Activated naive CD4-positive, alpha-beta T cell treated with anti-CD3 and anti-CD28 coated beads, Interleukin-2, amount 50 U/mL, for 16 hours (primary cell): ENCODE measurements at places on chromosomes 3 and 15.

- DNase-seq: no peak
Observed at GRCh38 chr3:125238759-125239158, 26.2 kb upstream of the SLC12A8 start.

- DNase-seq: no peak
Observed at GRCh38 chr3:77620009-77620408, 580.1 kb downstream of the ROBO2 start.

- peak; percentile 53 for DNase-seq
Observed at GRCh38 chr15:77966540-77967234, 110.8 kb downstream of the TBC1D2B start.

GRCh38 chr3:52781741-52782140 lies 4.3 kb downstream of the ITIH1 start:
- DNase-seq: no peak

- no peak for DNase-seq
Observed at GRCh38 chr3:61315871-61316270, 64.6 kb upstream of the FHIT start.
